Stimulated activated CD4-positive, alpha-beta T cell treated with anti-CD3 and anti-CD28 coated beads, TNF-alpha, amount 100 ng/mL, for 48 hours (primary cell): ENCODE measurements at places on chromosomes 7 and 10.

GRCh38 chr10:23493711-23494110 is 54.8 kb downstream of the OTUD1 start:
- DNase-seq, result no peak

DNA sequence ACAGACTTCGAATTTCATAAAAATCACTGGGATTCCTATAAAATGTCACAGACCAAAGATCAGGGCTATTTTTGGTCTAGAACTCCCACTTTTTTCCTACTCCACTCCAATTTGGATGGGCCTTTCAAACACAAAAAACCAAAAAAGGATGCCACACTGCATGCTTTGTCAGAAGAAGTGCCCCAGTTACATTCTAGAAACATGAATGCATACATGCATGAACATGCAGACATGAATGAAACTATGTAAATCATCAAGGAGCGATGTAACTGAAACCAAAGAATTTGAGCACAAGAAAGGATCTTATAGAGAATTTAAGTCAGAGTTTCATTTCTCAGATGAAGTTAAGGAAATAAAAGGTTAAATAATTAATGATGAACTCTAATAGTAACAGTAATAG is 31.8 kb upstream of the FAM133B start:
- DNase-seq, result no peak

DNA sequence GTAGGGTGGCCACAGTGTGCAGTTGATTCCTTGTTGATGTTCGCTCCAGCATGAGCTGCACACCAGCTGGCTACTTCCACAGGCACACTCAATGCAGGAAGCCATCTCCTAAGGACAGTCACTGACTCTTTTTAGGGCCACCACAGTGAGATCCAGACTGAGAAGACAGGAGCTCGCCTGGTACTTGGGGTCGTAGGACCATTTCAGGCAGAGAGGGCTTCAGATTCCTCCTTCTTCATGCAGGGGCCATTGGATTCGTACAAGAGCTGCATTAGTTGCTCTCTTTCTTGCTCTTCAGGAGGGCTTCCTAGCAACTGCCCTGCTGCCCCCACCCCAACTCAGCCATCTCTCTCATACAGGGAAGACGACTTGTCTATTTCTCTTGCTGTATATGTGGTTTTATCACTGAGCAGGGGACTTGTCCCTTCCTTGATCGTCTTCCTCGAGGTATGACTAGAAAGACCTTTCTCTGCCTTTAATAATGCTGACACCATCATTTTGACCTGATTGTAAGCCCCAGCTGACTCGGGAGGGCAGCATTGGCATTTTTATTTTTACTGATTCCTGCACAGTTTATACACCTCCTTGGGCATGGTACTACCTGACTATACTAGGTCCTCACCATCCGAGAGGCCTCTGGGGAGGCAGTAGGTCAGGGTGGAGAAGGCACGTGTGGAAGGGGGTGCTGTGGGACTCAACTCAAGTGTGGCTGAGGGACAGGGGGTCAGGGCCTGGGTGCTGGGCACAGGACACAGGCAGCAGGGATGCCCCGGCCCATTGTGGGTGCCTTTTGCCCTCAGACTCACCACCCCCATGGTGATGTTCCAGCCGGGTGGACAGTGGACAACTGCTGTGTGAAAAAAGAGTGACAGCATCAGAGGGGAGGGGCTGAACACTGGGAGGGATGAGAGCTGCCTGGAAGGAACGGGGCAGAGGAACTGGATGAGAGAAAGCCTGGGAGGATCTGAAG is 136.7 kb upstream of the ZNF746 start:
- DNase-seq, result no peak

- no peak for DNase-seq
Observed at GRCh38 chr7:24587853-24588252, 14.6 kb downstream of the PALS2 start.

DNA sequence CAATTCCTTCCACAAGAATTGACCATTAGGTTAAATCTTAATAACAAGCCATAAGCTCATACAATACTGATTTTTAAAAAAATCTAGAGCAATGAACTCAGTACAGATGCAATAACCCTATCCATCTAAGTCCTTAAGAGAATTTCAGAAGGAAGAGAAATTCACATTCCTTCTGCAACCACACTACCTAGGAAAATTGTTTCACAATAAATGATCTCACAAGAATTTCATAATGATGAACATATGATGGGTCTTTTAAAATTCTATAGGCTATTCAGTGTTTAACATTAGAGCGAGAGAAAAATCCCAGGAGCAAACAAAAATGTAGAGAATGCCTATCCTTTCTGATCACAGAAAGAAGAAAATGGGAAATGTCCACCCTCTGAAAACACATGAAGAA is 70.0 kb upstream of the MAGI2 start:
- DNase-seq, result no peak

DNA sequence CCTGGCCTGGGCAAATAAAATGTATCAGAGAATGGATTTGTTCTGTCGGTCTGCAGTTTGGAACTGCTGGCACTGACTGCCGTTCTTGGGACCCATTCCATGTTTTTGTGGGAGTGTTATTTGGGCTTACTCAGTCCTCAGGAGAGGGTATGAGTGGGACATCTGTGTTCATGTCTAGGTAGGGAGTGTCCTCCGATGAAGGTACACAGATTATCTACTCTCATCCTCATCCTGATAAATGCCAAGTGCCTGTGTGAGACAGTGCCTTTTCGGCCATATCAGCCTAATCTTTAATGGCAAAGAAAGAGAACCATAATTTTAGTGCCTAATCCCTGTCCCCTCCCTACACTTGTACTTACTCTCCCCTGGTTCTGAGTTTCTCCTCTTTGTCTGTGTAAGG is 409.4 kb downstream of the REEP3 start:
- DNase-seq, result no peak

GRCh38 chr10:61188691-61189090 is 244.7 kb upstream of the RHOBTB1 start:
- DNase-seq, result no peak

DNA sequence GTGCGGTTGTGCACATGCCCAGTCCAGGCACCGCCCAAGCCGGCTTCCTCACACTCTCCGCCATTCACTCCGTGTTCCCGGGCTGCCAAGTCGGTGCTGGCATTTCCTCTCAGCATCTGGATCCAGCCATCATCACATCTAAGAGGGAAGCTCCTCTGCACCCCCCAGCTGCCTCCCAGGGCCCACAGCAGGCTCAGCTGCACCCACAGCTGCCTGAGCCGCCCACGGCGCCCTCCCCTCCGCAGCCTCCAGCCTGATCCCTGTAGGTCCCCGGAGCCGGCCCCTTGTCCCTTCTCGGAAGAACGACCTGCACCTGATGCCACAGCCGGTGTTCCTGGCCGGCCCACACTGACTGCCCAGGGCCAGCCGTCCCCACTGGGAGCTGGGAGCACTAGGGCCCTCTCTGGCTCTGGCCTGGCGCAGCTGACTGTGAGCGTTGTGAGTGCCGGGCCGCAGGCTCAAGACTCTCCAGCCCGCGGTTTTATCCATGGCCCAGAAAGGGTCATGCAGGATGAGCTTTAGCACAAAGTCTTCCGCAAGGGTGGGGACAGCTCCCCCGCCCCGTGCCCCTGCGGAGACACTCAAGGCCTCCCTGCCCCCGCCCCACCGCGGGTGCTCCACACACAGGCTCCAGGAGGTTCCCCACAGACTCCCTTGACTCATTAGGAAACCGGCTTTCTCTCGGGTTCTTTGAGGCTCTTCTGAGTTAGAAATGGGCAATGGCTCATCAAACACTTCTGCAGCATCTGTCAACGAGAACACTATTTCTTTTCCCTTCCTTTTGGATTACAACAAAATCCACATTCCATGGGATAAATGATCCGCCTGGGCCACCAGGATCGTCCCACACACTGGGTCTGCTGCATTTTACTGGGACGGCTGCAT is 31.2 kb downstream of the CFAP46 start:
- no peak for DNase-seq

DNA sequence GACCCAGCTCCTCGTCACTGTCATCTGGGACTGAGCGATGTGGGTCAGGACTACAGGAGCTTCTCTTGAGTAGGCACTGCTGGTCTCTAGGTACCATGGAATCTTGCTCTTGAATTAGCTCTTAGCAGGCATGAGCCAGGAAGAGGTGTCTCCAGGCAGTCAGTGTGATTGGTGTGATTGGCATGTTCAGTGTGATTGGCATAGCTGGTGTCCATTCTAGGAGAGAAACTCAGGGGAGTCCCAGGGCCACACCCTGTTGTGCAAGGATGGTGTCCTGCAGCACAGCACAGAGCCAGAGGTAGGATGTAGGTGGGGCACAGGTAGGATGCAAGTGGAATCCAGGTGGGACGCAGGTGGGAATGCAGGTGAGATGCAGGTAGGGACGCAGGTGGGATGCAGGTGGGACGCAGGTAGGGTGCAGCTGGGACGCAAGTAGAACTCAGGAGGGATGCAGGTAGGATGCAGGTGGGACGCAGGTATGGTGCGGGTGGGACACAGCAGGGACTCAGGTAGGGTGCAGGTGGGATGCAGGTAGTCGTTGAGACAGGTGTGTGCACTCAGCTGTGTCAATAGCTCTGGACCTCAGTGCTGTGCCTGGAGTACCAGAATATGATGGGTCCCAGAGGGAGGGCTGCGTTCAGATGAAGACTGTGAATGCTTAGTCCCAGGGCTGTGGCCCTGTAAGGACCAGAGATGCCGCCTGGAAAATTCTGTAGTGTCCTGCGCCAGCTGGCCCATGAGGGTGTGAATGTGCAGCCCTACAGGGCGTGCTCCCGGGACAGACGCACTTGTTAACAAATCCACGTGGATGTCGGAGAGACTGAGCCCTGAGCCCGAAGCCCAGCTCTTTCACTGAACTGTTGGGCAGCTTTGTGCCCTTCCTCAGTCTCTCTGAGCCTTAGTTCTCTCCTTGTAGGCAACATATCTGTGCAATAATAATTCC is 248.2 kb upstream of the PITRM1 start:
- DNase-seq, result no peak

- no peak for DNase-seq
Observed at GRCh38 chr7:7118822-7119221, 63.5 kb upstream of the C1GALT1 start.

GRCh38 chr10:28391283-28391682 is 88.4 kb upstream of the MPP7 start:
- no peak for DNase-seq

- no peak for DNase-seq
Observed at GRCh38 chr10:82938331-82938730, 1063.3 kb downstream of the NRG3 start.

- DNase-seq, result no peak
Observed at GRCh38 chr10:55410415-55410885, 609.4 kb upstream of the PCDH15 start.

- DNase-seq, result no peak
Observed at GRCh38 chr7:47693216-47693615, 111.3 kb upstream of the TNS3 start.

DNA sequence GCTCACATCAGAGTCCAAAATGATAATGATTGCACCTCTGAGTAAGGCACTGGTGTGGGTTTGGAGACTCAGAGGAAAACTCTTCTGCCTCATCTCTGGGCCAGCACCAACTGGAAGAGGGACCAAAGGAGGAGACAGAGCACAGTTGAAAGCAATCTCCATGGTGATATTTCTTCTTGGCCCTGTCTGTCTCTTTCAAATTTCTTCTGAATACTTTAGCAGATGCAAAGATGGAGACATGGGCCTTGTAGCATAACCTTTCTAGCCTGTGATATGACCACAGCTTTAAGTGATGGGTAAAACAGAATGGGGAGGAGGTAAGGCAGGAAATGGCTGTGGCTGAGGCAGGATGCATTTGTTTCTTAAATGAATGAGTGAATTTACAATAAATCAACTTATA is 12.2 kb upstream of the GIMAP7 start:
- no peak for DNase-seq

DNA sequence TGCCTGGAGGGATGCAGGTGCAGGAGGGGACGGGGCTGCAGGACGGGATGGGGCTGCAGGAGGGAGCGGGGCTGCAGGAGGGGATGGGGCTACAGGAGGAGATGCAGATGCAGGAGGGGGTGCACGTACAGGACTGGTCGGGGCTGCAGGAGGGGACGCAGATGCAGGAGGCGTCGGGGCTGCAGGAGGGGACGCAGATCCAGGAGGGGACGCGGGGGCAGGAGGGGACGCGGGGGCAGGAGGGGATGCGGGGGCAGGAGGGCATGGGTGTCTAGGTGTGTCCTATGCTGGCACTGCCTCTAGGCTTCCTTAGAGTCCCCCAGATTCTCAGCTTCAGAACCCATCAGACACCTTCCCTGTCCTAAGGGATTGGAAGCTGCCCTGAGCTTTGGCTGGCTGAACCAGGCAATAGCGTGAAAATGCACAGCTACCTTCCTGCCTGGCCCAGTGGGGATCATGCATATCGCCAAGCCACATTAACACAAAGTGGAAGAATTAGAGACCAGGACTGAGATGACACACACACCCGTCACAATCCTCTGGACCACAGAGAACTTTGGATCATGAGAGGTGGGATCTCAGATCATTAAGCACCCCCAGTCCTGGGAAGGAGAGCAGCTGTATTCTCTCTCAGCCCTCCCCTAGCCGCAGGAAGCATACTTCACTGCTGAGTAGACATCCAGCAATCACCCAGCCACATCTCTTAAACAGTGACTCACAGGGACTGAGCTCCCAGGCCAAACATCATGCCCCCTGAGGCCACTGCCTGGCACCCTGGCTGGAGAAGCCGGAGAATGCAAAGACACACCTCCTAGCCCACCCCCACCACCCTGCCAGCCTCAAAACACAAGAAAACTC is 67.3 kb downstream of the VWA2 start:
- DNase-seq, result no peak

DNA sequence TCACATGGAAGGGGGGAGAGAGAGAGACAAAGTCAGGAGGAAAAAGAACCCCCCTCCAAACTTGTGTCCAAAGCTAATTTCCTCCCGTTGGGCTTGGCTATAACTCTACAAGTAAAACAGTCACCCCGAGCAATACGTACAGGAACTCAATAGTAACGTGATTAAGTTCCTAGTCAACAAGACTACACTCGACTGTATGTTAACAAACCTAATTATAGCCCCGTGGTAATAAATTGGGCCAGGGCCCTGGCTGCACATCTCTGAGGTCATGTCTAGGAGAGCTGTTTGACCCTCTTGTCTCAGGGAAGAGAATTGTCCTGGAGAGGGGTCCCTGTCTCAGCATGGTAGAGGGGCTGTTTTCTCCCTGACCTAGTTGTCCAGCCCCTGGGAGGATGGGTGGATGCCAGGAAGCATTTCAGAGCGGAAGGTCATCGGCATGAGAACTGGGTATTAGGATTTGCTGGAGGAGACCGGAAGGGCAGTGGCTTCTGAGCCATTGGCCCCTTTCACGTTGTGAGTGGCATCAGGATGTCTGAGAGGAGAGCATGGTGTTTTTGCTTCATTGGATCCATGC is 60.2 kb upstream of the COMTD1 start:
- DNase-seq, result no peak

GRCh38 chr10:24900888-24901685 is 51.3 kb downstream of the PRTFDC1 start:
- DNase-seq, result no peak

GRCh38 chr10:112950714-112951358 is 789 bp downstream of the TCF7L2 start:
- DNase-seq, result no peak

DNA sequence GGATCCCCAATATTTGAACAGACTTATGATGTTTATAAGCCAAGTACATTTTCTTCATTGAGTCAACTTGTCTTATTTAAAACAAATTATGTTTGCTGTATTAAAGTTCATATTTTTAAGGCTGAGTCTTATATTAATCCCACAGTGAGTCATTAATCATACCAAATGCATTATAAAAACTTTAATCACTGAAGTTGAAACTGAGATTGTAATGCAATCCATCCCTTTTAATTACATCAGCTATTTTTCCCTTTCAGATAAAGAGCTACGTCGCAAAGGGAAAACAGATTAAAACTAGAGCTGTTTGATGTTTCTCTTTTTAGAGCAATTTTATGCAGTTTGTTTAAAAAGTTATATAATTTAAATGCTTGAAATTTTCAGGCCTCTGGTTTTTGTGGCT is 183.0 kb downstream of the ARID5B start:
- no peak for DNase-seq

GRCh38 chr7:158856883-158857668 is 718 bp downstream of the DYNC2I1 start:
- DNase-seq, result no peak
